Activated CD4-positive, alpha-beta T cell treated with anti-CD3 and anti-CD28 coated beads for 24 hours (primary cell): ENCODE measurements at places on chromosomes 3 and 15.

- DNase-seq, result no peak
These were observed 170.8 kb downstream of the IGSF11 start for GRCh38 chr3:118863731-118864322.

GRCh38 chr15:99106417-99107220 lies 1.7 kb downstream of the SYNM start:
- DNase-seq, result no peak

GRCh38 chr3:1823867-1824266 lies 274.8 kb upstream of the CNTN4 start:
- DNase-seq, result no peak

GRCh38 chr3:197504641-197505121 lies 51.1 kb downstream of the BDH1 start:
- DNase-seq, result no peak

GRCh38 chr15:63157891-63158431 lies 684 bp upstream of the RPS27L start:
- no peak for DNase-seq

DNA sequence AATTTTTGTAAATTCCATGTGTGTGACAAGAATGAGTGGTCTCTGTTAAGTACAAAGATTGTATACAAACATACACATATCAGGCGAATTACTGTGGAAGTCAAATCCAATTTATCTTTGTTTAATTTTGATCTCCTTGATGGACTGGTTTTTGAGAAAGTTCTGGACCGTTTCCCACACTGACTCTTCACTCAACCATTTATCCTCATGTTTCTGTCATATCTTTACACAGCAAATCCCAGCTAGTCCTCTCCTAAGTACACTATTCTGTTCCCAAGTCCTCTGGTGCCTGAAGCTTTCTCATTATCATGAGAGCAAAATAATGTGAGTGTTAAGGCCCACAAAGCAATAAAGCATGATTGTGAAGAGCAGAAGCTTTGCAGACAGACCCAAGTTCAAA lies 189.9 kb downstream of the WNT5A start:
- no peak for DNase-seq

DNA sequence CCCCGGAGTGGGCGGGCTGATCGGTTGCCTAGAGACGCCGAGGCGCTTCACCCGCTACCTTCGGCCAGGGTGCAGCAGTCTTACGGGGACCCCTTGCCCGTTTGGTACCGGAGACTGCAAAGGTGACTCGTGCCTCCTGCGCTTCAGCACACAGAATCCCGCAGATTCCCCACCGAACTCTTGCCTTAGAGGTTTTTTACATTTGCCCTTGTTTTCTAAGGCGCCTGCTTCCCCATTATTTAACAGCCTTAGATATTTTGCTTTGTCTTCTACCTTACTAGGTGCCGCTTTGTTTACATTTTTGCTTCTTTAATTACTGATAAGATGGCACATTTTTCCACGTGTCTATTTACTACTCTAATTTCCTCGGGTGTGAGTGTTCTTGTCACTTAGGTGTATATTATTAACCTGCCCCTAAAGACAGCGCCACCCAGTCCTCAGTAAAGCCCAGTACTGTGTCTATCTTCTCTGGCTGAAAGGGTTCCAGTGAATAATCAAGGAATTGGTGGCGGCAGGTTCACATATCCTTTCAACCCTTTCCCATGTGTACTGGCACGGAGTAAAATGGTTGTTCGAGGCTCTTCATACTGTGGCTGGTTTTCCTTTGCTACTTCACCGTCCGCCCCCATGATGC lies 573 bp upstream of the CEP152 start:
- no peak for DNase-seq

DNA sequence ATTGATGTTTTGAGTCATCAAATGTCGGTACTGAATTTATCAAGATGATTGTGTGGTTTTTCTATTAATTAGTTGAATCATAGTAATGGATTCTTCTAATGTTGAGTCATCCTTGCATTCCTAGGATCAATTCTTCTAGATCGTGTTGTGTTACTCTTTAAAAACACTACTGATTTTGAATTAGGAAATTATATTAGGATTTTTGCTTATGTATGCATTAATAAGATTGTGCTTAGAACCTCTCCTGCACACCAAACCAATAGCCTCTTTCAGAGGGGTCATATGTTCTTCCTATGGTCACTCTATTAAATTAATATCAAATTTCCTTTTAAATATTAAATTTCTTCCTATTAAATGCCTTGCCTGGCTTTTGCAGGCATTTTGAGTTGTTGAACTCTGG lies 151.7 kb upstream of the TOPAZ1 start:
- DNase-seq, result no peak

DNA sequence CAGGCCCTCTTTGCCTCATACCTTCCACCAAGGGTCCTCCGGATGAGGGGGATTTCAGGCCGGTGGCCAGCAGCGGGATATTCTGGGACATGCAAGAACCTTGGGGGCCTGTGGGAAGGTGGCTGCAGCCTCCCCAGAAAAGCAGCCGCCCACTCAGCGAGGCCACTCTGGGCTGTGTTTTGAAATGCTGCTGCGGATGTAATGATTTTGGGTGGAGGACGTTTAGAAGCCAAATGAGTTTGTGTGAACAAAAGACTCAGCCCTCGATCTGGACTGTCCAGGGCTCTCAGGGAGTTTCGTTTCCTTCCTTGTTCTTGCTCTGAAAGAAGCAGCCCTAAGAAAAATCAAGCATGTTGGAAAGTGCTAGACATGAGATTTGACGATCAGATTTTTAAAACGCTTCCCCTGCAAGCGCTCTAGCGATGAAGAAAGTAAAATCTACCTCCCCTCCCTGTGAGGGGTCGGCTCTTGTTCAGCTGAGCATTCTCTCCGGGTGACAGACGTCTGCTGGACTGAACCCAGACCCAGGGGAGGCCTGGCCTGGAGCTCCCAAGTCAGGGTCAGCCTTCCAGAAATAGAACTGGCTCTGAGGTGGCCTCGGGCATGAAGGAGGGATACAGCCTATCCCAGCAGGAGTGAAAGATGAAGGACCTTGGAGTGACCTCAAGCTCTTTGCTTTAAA lies 12.9 kb downstream of the HEG1 start:
- DNase-seq, result no peak

GRCh38 chr3:13111173-13111872 lies 38.1 kb upstream of the IQSEC1 start:
- DNase-seq, result no peak

GRCh38 chr15:75573648-75574384 lies 5.3 kb downstream of the PTPN9 start:
- no peak for DNase-seq

DNA sequence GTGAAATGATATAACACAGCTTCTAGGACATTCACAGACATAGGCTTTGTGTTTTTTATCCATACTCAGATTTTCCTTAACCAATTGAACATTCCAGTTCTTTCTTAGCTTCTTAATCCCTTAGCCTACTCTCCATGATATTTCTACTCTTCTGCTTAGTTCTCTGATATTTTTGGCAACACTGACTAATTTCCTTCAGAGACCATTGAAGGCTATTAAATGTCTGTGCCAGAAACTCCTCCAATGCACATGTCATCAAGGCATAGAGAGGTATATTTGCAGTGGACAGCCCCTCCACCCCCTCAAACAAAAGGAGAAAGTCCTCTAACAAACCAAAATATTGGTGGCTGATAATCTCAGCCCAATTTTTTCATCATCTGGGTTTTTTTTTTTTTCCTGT lies 105.9 kb upstream of the TSC22D2 start:
- DNase-seq, result no peak

GRCh38 chr3:143849854-143850549 lies 1.7 kb upstream of the SLC9A9 start:
- DNase-seq, result no peak

DNA sequence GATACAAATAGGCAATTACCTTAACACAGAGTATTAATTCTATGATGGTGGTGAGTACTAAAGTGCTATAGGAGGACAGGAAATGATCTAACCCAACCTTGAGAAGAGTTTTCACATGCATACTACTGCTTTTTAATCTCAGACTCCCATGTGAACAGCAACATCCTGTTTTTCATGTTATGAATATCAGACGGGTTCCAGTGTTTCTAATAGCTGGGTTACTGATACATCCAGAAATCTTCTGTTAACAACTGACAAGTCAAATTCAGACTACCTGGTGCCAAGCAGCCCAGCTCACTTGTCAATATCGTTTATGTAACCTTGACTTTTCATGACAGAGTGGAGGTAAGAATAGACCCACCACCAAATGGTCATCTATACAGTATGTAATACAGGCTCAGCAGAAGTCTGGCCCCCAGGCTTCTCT lies 220.2 kb upstream of the COL8A1 start:
- DNase-seq, result no peak

DNA sequence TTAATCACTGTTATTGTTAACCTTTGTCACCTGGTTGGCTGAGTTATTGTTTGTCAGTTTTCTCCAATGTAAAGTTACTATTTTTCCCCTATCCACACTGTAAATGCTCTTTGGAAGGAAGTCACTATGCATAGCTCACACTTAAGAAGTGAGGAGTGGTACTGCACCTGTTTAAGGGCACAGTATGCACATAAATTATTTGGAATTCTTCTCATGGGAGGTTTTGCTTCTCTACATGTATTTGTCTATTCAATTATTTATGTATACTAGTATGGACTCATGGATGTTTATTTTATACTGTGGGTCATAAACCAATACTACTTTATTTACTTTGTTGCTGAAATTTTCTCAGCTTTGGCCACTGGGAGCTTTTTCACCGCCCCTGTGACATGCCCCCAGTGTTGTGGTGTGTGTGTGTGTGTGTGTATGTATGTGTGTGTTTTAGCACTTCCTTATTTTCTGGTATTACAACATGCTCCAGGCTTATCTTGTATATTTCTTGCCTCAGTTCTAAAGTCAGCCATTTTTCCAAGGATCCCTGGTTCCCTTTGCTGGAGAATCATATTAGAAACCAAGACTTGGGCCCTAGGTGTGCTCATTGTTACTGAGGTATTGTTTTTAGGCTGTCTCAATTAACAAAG lies 290.5 kb downstream of the KBTBD8 start:
- DNase-seq, result no peak

DNA sequence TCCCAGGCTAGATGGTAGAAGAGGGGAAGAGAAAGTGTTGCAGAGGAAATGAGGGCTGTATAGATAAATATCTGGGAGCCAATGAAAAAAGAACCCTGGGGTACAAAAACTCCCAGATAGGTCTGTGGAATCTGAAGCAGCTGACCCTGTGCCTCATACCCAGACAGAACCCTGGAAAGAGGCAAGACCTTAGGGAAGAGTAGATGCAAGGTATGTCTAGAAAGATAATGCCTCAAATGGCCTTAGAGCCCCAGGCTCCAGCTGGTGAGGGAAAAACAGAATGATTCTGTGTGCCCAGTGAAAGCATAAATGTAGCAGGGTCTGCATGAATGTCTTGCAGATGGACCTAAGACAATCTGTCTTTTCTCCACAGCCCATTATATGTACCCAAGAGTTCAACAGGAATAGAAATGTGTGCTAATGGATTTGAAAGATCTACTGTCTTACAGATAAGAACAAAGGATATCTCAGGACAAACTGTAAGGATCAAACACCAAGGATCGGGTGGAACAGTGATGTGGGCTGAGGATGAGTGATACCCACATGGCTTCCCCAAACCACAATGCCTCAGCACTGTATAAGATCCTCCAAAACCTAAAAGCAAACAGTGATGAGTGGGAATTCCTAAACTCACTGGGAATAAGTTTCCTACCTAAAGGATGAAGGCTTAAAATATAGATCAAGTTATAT lies 58.8 kb downstream of the NCEH1 start:
- no peak for DNase-seq

- DNase-seq, result no peak
These were observed 3.6 kb downstream of the MESD start for GRCh38 chr15:80985981-80986380.

DNA sequence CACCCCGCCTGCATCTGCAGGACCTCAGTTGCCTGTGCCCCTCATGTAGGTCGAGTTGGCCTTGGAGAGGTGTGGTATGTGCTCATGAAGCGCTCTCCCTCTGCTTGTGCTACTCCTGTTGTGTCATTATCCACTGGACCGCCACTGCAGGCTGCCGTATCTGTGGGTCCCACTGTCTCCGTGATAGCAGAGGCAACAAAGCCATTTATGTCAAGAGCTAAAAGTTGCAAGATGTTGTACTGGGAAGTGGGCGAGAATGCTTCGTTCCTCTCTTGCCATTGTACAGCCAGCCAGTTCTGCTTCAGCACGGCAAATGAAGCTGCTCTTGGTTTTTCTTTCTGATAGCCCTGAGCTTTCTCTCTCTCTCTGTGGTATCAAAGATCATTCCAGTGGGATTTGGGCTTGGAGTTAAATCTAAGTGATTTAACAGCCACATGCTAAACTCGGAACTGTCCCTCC lies 89.0 kb downstream of the TMEM212 start:
- DNase-seq, result no peak

- no peak for DNase-seq
These were observed 265.0 kb downstream of the XXYLT1 start for GRCh38 chr3:195005759-195006510.

DNA sequence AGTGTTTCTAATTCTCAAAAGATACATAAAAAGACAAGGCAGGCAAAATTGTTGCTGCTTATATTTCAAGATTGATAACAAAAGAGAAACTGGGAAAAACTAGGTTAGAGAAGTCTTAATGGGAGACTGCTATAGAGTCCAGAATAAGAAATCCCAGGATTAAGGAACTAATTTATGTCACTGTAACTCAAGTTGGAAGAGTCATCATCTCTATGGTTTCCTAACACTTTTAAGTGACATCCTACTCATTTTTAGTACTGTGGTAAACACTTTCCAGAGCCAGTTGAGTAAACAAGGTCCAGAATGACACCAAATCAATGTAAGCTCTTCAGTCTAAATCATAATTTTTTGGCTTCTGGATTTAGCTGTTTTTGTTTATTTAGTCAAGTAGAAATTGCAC lies 8.0 kb downstream of the CLDN16 start:
- DNase-seq, result no peak

GRCh38 chr3:161215185-161215584 lies 5.9 kb upstream of the NMD3 start:
- no peak for DNase-seq

DNA sequence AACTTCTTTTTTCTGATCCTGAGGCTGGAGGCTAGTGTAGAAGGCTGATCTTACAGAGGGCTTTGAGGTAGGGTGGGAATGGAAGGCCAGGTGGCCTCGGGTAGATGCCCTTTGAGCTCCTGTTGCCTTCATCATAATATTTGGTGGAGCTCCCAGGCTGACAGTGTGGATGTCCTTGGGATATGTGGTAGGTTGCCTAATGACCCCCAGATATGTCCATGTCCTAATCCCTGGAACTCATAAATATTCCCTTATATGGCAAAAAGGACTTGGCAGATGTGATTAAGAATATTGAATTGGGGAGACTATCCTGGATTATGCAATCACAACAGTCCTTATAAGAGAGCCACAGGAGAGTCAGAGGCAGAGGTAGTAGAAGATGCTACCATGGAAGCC lies 5.5 kb downstream of the ADAMTSL3 start:
- no peak for DNase-seq

- no peak for DNase-seq
These were observed 10.2 kb downstream of the SNRK start for GRCh38 chr3:43296565-43296964.

DNA sequence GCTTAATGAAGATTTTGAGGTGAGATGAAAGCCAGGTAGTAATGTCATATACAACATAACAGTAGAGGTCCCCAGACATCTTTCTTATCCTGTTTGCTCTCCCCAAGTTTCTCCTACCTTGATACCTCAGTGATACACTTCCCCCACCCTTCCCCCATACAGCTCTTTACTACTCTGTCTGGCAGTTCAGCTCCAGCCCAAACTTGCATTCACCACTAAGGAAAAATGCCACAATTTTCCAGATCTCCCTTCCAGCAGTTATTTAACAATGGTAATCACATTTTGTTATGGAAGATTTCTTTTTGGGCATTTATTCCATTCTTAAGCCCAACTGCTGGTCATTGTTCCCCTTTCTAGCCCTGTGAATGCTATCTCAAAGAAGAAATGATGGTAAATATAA lies 34.9 kb upstream of the ITGA11 start:
- no peak for DNase-seq

- no peak for DNase-seq
These were observed 28.6 kb downstream of the TGFBR2 start for GRCh38 chr3:30634761-30635735.
